Hematopoietic multipotent progenitor cell treated with erythropoietin and hydrocortisone succinate and interleukin-3 and kit ligand, for 8 days (in vitro differentiated cells): ENCODE measurements at places on chromosomes 16 and 17.
A peak's percentile ranks its signal among the peaks of the same experiment; 100 is the strongest.

- DNase-seq: no peak
These were observed 24.1 kb upstream of the ADORA2B start for GRCh38 chr17:15920758-15921239.

DNA sequence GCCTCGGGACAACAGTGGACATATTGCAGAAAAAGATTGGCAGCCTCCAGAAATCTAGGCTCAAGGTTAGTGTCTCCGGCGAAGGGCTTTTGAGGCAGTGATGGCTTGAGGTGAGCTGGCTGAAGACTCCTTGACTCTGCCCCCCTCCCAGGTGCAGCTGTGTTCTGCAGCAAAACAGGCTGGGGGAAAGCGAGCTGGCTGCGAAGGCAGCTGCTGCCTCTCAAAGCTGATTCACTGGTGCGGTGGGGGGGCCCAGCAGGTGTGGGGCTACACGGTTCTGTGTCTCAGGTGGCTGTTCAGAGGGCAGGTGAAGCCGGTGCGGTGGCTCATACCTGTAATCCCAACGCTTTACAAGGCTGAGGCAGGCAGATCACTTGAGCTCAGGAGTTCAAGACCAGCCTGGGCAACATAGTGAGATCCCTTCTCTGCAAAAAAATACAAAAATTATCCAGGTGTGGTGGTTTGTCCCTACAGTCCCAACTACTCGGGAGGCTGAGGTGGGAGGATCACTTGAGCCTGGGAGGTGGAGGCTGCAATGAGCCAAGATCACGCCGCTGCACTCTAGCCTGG, 22.9 kb downstream of the C16orf96 start:
- no peak for DNase-seq

DNA sequence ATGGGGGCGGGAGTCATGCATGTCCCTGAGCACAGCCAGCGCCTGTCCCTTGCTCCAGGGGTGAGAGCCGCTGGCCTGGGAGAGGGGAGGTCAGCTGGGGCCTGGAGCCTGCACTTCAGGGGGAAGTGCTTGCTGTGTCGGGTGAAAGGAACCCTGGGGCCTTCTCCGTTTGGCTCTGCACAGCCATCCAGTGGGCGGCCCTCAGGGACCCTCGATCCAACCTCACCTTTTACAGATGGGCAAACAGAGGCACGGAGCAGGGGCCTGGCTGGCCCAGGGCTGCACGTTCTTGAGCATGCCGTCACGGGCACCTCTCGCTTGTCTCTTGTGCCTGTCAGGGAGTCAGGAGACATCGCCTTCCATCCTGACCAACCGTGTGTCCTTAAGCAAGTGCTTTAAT, 1.8 kb downstream of the SNX20 start:
- DNase-seq: no peak

DNA sequence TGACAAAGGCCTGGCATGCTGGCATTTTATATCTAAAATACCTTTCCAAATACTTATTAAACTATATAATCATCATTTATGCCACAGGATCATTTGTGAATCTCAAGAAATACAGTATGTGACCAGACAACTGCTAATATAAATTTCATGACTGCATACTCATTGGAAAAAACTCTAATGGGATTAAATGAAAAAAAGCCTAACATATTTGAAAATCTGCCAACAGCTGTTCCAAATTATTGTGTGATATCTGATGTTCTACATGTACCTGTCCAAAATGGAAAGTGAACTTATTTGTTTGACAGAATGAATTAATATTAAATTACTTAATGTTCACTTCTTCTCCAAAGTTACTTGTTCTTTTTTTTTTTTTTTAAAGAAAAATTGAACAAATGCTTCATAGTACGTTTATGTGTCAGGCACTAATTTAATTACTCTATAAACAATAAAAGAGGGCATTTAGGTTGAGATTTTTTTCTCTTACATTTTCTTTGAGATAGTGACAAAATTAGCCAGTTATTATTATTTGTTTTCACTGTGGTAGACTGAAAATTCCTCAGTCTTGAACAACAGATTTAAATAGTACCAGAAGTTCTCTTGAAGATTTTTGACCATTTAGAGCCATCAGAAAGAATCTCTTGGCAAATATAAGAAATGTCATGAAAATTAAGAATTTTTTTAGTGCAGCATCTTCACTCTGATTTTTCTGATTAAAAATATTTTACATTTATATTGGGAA, 114.0 kb downstream of the FTO start:
- DNase-seq: no peak

DNA sequence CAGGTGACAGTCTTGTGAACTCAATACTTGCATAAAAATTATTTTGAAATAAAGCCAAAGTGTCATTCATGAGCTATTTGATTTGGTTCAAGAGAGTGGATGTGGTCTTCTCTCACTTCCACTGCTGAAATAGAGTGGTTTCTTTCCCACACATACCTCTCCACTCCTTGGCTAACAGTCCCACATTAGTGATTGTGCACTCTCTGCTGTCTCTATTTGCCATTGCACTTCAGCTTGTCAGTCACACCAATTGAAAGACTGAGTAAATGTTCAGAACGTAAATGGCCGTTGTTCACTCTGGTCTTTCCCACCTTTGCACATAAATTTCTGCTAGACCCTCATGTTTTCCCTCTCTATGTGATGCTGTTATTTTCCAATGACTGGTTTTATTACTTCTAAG, 197.5 kb downstream of the FTO start:
- DNase-seq: no peak

DNA sequence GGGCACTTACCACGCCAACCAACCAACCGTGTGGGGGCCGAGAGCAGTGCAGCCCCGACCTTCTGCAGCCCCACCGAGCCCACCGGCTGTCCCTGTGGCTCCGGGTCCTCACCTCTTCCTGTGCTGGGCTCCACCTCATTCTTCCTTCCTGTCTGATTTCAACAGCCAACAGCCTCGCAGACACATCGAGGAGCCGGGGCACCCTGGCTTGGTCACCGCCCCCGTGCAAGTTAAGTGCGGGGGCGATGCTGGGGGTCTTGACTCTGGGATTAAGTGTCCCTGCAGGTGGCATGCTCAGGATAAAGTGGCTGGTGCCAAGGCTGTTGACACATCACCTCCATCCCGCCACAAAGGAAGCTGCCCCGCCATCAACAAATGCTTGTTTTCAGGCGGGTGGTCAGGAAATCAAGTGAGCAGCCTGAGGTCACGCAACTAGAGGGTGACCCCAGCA, at the start of gene NLRC3:
Gene NLRC3, minus strand, starts transcription at position 102 of the 451 bp plus-strand sequence. CDS start 12,367 bp downstream, outside the sequence.
- DNase-seq: no peak

DNA sequence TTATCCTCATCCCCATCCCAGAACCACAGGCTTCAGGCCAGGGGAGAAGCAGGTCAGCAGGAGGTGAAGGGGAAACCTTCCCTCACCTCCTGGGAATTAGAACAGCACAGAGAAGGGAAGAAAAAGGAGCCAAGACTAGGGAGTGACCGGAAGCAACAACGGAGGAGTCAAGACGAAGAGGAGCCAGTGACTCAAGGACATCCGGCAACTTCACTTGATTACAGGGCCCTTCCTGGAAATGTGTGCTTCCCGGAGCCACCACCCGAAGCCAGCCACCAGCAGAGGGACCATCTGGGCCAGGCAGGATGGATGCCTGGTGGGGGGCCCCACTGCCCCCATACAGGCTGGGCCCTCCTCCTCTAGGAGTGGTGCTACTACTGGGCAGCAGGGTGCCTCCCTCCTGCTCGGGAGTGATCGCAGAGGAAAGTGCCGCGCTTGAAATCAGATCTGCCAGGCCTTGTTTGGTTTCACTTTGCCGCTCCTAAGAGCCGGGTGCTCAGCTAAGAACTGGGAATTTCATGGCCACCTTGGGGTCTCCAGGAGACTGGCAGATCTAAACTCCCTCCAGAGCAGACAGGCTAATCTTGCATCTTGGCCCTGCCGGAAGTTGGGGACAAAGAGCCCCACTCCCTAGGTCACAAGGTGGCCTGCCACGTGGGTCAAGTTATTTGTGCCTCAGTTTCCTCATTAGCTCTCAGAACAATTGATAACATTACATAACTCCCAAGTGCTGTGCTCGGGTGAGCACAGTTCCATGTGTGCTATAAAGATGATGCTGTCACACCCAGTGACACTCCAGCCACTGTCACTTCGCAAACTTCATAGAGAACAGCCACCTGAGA, 6.6 kb downstream of the CDC42EP4 start:
- peak; percentile 59 for DNase-seq
